ENCODE measurements at places on chromosomes 3 and 15.

GRCh38 chr3:40172560-40172959, 136.9 kb upstream of the EIF1B start:
- DNase-seq, result no peak

- no peak for DNase-seq
These were observed 37.6 kb upstream of the DUSP7 start for GRCh38 chr3:52093756-52094545.

DNA sequence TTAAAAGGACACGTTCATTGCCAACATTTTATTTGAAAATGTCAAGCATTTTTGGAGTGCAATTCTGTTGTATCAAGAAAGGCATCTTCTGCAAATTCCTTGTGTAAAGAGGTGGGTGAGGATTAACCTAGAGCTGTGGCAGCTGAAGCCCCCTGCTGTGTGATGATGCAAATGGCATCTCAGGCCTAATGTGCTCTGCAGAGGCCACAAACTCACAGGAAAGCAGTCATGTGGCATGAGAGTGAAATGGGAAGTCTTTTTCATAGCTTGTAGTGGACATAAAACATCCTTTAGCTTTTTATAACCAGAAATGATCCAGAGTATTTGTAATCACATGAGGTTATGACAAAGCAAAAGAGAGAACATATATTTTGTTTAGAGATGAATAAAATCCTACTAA, 6.4 kb downstream of the CADM2 start:
- no peak for DNase-seq

DNA sequence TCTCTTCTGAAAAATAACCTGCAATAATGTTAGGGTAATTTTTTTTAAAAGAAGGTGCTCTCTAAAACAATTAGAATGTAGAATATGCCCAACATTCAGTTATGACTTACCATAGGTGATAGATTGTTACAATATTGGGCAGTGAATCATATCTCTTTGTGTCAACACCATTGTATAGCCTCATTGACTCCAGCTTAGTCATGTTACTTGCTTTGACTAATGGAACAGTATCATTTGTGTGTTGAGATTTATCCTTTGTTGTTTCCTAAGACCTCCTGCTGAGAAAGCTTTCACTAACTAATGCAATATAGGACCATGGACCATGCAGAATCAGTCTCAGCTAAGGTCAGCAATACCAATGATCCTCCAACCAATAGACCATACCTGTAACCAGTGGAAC, 1106.4 kb downstream of the SI start:
- no peak for DNase-seq

GRCh38 chr15:64460724-64461720, 644 bp downstream of the ZNF609 start:
- peak; percentile 3 for DNase-seq

GRCh38 chr3:114669614-114670013, 375.8 kb downstream of the TIGIT start:
- DNase-seq, result no peak

- DNase-seq, result no peak
These were observed 61.7 kb upstream of the PIAS1 start for GRCh38 chr15:67992411-67992810.

DNA sequence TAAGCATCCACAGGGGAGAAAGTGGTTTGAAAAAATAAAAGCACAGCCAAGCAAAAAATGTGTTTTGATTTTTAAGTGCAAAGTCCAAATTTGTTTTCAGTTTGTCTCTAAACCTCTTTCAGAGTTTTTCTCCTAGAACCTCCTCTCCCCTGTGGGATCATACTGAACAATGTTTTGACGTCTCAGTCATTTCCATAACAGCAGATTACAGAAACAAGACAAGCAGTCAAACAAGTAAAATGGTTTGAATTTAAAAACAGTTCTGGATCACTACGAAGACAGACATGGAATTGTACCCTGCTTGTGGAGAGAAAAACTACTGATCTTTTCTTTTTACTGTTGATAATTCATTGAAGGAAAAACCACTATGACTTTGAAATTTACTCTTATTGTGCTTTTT, 245.7 kb upstream of the CNTN4 start:
- DNase-seq, result no peak

GRCh38 chr3:97952872-97953271, 19.4 kb downstream of the RIOX2 start:
- DNase-seq, result no peak

DNA sequence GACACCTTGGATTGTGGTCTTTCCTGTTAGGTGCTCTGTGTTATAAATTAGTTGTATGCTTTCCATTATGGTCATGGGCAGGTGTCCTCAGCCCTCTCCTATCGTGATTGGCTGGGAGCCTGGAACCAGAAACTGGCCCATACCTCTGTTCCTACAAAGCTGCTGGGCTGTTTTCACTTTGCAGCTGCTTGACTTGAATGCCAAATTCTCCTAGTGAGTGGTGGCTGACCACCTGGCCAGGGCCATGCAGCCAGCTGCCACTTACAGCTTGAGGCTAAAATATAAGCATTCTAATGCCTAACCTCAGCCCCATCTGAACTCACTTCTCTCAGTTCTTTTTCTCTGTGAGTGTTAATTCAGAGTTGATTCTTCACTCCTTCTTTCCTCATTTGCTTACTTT, 239.3 kb upstream of the GBE1 start:
- DNase-seq, result no peak

- DNase-seq, result no peak
These were observed 175.1 kb upstream of the ATP11B start for GRCh38 chr3:182618085-182618732.

DNA sequence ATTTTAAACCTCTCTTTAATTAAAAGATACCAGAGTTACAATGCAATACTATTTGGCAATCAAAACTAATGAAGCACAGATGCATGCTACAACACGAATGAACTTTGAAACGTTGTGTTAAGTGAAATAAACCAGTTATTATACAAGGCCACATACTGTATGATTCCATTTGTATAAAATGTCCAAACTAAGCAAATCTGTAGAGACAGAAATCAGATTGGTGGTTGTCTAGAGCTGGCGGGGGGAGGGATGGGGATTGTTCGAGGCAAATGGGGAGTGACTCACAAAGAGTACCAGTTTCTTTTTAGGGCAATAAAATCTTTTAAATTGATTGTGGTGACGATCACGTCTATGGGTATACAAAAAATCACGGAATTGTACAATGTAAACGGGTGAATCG, 677.0 kb downstream of the NTRK3 start:
- no peak for DNase-seq

Data from C1 segment of cervical spinal cord (tissue), 14 donors.